Activated gamma-delta T cell (primary cell): ENCODE measurements at places on chromosomes 3 and 15.

DNA sequence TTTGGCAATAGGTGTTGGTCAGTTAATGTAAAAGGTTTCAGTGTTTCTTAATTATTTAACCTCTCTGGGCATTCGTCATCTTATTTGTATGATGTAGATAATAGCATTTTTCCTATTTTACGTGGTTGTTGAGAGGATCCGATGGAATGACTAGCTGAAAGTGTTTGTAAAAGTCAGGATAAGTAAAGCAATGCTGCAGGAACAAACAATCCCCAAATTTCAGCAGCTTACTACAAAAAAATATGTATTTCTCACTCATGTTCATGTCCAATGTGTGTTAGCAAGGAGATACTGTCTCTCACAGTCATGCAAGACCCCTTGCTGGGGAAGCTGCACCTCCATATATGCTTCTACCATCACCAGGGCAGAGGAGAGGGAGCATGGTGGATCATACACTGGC lies 38.7 kb downstream of the CEMIP start:
- no peak for DNase-seq

DNA sequence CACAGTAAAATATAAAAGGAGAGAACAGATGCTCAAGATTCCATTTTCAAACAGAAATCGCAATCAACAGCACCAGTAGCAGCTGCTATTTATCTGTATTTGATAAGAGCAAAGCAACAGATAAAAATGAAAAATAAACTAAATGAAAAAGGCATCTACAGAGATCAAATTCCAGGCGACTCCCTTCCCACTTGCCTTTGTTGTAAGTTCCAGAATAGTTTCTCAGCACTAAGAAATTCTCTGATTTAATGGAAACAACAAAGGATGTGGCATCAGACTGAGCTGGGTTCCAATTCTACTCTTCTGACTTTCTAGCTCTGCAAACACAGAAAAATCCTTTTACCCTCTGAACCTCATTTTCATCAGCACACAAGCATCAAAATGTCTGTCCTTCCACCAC lies 110.8 kb upstream of the MME start:
- DNase-seq, result no peak

GRCh38 chr15:58631319-58631718 lies 118.2 kb downstream of the ADAM10 start:
- DNase-seq, result no peak

GRCh38 chr3:43855674-43856299 lies 165.0 kb downstream of the ABHD5 start:
- no peak for DNase-seq

DNA sequence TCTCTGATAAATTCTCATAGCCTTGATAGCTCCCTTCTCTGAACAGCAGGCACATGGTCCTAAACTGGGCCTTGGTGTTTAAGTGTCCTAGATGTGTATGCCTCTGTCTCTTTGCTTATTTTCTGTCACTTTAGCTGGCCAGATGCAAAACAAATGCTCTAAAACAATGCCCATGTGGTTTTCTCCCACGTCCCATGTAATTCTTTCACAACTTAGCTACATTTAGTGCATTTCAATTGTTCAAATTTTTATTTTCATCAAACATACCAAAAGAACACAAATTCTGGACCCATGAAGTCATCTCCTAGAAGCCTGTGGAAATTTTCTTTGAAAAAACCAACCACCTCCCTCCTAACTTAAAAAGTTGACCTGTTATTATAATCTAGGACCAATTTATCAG lies 491.3 kb upstream of the AGTR1 start:
- DNase-seq, result no peak

- no peak for DNase-seq
Observed at GRCh38 chr15:26866298-26867199, at the start of gene GABRA5. TSS of gene GABRA5 (plus strand) at chr15:26867062. CDS start at chr15:26869249, 2,187 bp downstream.

DNA sequence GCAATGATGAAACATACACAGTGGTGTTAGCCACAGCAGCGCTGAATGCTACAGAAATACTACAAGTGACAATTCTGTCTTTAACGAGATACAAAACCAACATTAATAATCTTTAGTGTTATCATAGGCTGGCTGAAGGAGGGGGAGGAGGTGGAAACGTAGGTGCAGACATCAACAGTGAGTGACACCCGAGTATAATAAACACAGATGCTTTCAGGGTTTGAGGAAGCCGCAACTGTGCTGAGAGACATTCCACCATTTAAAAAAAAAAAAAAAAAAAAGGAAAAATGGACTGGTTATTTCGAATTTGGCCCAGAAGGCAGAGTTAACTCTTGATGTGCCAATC lies 4.3 kb upstream of the IGDCC3 start:
- no peak for DNase-seq

DNA sequence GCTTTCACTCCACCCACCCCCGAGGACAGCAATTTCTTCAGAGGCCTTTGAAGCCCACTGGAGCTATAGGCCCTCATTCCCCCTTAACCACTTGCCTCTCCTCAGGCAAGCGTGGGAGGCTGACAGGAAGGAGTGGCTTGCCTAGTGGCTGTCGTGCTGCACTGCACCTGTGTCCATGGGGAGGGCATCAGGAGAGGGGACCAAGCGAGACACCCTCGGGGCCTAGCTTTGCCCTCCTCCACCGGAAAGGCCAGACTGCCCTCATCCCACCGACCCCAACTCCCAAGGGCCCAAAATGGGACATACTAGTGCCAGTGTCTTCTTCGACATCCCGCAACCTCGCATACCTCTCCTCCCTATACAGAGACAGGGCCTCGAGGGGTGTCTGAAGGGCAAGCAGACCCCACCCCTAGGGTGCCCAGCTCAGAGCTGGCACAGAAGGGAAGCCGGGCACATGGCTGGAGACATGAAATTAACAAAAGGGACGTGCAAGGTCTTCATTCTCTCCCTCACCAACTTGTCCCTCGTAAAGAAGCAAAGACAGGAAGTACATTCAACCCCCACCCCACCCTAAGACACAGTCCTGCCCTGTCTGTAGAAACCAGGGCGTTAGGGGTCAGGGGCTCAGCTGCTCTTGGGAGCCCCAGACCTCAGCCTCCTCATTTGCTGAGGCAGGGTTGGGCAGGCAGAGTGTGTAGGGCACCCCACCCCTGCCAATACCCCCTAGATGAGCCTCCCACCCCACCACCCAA lies 24.3 kb downstream of the VIPR1 start:
- no peak for DNase-seq

GRCh38 chr3:145183261-145183660 lies 977.7 kb downstream of the PLOD2 start:
- no peak for DNase-seq

GRCh38 chr3:196650740-196651311 lies 11.3 kb downstream of the NRROS start:
- no peak for DNase-seq

DNA sequence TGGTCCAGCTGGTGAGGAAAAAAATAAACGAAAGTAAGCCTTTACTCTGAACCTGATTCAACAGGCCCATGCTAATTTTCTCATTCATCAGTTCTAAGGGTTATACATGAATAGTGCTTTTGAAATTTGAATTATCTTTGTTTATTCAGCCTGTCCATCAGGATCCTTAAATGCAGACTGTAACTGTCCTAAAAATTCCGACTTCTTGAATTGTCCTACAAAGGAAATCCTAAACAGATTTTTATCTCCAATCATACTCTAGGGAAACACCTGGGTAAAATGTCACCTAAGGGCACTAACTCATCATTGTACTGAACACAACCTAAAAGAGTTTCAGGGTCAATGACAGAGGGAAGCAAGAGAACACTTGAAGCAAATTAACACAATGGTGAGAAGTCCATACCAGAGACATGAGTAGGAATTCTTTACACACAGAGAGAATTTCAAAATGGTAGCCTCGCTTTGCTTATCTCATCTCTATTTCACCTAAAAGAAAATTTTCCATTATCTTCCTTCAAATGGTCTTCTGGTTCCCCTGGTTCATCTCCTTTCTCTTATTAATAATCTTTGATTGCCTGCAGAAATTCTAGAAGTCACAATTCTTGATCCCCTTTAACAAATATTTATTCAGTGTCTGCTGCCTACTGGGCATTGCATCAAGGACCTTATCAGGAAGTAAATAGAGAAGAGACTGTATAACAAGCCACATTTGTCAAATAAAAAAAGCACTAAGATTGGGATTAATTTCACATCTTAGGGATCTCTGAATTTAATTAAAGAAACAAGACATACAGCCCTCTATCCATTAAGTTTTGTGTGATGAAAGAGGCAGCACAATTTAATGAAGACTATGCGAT lies 182.7 kb downstream of the MEIS2 start:
- no peak for DNase-seq

DNA sequence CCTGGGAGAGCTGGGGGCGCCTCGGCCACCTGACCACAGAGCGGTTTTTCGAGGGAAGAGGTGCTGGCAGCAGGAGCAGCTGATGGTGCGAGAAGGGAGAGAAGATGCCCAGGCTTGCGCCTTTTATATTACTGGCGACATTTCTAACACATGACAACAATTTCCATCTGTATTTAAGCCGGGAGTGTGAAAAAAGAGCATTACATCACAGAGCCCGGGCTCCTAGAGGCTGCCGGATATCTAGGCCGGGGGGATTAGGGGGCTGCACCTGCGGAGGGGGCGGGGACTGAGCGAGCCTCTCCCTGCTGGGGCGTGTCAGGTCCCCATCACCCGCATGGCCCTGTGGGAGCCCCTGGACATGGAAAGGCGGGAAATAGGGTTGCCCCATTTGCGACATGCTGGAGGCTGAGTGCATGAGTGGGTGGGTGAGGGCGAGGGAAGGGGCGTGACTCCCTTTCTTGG lies 440.7 kb downstream of the MAGI1 start:
- DNase-seq, result no peak

- no peak for DNase-seq
Observed at GRCh38 chr3:99620976-99621375, 17.4 kb upstream of the COL8A1 start.

DNA sequence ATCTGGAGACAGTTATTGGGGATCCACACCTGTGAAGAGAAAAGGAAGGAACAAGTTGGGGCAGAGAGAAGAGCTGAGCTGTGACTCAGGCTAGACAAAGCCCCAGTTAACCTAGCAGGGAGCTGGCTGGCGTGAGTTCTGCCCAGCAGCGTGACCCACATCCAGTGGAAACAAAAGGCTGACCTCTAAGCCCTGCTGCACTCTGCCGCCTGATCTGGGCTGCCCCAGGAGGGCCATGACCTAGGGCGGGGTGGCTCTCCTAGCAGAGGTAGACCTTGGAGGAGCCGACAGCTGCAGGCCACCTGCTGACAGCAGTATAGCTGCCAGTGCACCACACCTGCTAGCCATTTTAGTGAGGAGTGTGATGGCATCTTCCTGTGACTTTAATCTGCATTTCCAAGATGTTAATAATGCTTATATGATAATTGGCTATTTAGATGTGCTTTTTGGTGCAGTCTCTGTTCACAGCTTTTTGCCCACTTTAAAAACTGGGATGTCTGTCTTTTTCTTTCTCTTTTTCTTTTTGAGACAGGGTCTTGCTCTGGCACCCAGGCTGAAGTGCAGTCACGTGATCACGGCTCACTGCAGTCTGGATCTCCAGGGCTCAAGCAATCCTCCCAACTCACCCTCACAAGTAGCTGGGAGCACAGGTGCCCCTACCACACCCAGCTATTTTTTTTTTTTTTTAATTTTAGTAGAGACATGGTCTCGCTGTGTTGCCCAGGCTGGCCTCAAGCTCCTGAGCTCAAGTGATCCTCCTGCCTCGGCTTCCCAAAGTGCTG lies 78.1 kb downstream of the LSM3 start:
- no peak for DNase-seq

GRCh38 chr3:67017211-67017610 lies 19.1 kb downstream of the KBTBD8 start:
- no peak for DNase-seq

DNA sequence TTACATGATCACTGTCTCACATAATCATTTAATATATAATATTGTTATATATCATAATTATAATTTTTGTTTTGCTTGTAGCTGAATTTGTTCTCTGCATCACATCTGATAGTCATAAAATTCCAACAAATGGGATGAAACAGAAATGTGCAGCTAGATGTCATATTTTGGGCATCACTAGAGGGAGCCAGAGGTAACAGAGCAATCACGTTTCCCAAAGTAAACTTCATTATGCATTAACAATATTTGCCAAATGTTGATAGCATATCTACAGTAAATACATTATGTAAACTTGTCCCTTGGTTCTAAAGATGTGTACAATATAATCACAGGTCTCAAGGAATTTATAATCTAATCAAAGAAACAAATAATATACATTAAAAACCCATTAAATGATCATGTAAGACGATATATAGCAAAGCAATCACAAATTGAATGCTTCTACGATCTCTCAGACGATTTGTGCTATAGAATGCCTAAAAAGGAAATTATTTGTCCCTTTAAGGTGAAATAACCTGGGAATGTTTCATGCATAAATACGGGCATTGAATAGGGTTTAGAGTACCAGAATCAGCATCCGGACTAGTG lies 234.2 kb upstream of the MCTP2 start:
- no peak for DNase-seq

DNA sequence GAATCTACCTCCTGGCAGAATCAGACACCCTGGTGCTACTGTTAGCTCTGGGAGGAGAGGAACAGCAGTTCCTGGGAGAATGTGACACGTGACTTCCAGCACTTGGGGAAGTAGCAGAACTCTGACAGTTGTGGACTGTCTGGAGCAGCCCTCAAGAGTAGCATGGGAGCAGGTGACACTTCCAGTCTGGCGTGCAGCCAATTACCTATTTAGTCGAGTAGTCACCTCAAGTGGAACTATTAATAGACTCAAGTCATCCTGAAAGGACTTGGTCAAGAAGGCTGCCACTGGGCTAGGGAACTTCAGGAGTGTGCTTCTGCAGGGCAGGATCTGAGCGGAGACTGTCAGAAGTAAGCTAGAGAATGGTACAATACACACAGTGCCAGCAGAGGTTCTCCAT lies 62.3 kb downstream of the MTHFS start:
- DNase-seq, result no peak

GRCh38 chr3:192772240-192772894 lies 45.0 kb upstream of the FGF12 start:
- DNase-seq, result no peak

GRCh38 chr15:71541746-71542145 lies 268.6 kb upstream of the NR2E3 start:
- no peak for DNase-seq

DNA sequence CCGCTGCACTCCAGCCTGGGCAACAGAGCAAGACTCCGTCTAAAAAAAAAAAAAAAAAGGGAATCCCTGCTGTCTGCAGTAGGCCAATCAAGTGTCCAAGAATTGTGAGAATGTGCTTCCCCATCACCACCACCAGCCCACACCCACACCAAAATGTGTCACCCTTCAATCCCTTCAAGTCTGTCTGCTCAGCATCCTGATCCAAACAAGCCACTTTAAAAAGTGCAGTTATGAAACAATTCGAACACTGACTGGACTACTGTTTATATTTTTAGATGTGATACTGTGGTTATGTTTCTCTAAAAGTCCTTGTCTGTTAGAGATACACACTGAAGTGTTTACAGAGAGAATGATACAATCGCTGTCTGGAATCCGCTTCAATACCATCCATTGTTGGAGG lies 78.1 kb upstream of the CGNL1 start:
- no peak for DNase-seq

- DNase-seq, result no peak
Observed at GRCh38 chr15:63985221-63986184, 60.8 kb downstream of the DAPK2 start.

- DNase-seq, result no peak
Observed at GRCh38 chr3:132595014-132595413, 2.1 kb upstream of the ACKR4 start.
